Pericardium fibroblast (primary cell): ENCODE measurements at places on chromosomes 12 and 14. TPM values are rescaled to one million over a fixed set of nuclear protein-coding genes. Genes with fewer than 3 reads are reported as not detected.

Gene ADAMTS20
- not detected in 2 replicates for total RNA-seq

Gene CLEC1B
- total RNA-seq = not detected in 2 replicates

Gene LMNTD1
- not detected in 2 replicates for total RNA-seq

Gene PGF
- total RNA-seq = 1.2 and 10.8 TPM in 2 replicates

Gene MFAP5
- total RNA-seq = 126 and 254 TPM in 2 replicates

Gene MYBPC1
- 0.09 TPM in 1 of 2 replicates, not detected in the other for total RNA-seq

Gene SLCO1B1
- not detected in 2 replicates for total RNA-seq

Gene RNASE7
- not detected in 2 replicates for total RNA-seq
